Spinal cord (tissue), 10 donors: ENCODE measurements at places on chromosomes 4 and X. TPM values are rescaled to one million over a fixed set of nuclear protein-coding genes. Genes with fewer than 3 reads are reported as not detected.
A peak's percentile ranks its signal among the peaks of the same experiment; 100 is the strongest.

- no peaks in the 10 kb centered on the region for H3K4me1 ChIP-seq
- no peak overlapping the region for H3K27ac ChIP-seq
- H3K4me3 ChIP-seq: no peak overlapping the region
- DNase-seq: no peak
- no peaks in the 10 kb centered on the region for H3K36me3 ChIP-seq
Observed at GRCh38 chrX:56025872-56026571, 206.1 kb upstream of the KLF8 start.

The DOK7 gene
- total RNA-seq: 0.40 TPM

DNA sequence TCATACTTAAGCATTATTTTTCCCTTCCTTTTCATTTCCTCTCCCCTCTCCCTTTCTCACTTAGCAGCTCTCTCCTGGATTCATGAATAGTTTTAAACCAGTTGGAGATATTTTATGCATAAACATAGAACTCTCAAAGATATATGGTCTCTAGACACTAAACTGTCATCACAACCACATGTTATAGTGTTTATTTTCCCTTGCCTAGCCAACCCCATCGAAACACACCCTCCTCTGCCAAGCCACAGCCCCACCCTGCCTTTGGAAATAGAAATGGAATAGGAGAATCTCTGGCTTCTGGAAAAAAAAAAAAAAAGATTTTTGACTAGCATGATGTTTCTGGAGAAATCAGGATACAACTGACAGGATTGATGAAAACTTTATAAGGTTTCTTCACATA, 64.8 kb upstream of the RBPJ start:
- H3K36me3 ChIP-seq: no peaks in the 10 kb centered on the region
- H3K27me3 ChIP-seq: no peaks in the 10 kb centered on the region
- no peak overlapping the region for H3K27ac ChIP-seq
- no peaks in the 10 kb centered on the region for H3K4me1 ChIP-seq
- no peak overlapping the region for H3K4me3 ChIP-seq

The TLR6 gene
- total RNA-seq: 2.9 TPM

GRCh38 chrX:35890699-35891098, 28.8 kb upstream of the CFAP47 start:
- no peaks in the 10 kb centered on the region for H3K27me3 ChIP-seq
- no peak overlapping the region for H3K4me3 ChIP-seq
- DNase-seq: no peak
- H3K36me3 ChIP-seq: no peaks in the 10 kb centered on the region
- no peaks in the 10 kb centered on the region for H3K4me1 ChIP-seq
- H3K27ac ChIP-seq: no peak overlapping the region

The GPR50 gene
- total RNA-seq: 0.06 TPM

- H3K27ac ChIP-seq: peak overlapping the region; percentile 42
- H3K4me1 ChIP-seq: peaks cover 83% of the 10 kb centered on the region
- peak; percentile 73 for DNase-seq
- H3K4me3 ChIP-seq: no peak overlapping the region
- H3K36me3 ChIP-seq: no peaks in the 10 kb centered on the region
Observed at GRCh38 chr4:1043651-1044468, 32.4 kb downstream of the FGFRL1 start.

The TMEM185A gene
- total RNA-seq: 42.0 TPM

GRCh38 chr4:176185051-176185450, 10.3 kb downstream of the SPATA4 start:
- no peaks in the 10 kb centered on the region for H3K36me3 ChIP-seq
- H3K4me1 ChIP-seq: no peaks in the 10 kb centered on the region
- no peak overlapping the region for H3K4me3 ChIP-seq
- no peaks in the 10 kb centered on the region for H3K27me3 ChIP-seq
